ENCODE measurements at places on chromosomes 3 and 15.

DNA sequence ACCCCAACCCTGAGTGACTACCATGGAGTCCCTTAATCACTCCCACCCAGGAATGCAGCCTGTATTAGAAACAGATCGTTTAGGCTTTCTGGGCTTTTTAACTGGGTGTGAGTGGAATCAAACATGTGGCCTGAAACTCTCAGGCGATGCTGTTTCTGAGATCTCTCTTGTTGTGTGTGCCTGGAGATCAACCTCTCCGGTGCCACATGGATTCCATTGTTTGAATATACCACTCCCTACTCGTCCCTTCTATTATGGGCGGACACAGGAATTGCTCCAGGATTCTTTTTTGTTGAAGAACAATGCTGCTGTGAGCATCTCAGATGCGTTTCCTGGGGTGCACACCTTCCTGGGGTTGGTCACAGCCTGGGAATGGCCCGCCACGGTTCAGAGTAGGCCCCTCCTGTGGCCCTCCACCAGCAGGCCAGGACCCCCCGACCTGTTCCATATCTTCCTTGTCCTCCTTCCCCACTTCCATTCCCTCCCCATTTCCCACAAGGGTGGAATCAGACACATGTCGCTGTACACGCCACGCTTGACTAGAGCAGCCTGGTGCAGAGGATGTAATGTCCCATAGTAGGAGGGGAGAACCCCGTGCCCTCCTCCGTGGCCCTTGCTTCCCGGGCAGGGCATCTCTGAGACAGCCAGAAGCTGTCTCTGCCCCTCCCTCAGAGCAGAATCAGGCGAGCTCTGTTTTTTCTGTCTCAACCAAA, 36.4 kb upstream of the PRR23E start:
- no peak for DNase-seq

DNA sequence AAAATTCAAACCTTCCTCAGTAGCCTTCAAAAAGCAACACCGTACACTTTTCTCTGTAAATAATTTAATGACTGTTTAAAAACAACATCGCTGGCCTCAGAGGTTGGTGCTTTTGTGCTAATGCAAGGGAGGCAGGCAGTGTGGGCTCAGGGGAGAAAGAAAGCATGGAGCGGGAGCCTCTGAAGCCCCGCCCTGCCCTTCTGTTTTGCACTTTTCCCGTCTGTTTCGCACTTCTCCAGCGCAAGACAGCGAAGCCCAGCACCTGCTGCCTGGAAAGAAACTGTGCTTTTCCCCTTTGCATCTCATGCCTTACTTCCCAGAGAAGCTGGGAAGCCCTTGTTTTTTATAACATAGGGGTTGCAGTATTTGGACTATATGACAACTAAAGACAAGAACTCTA, 23.1 kb downstream of the TRPM1 start:
- DNase-seq = no peak

GRCh38 chr3:154013736-154014135, 107.5 kb upstream of the ARHGEF26 start:
- DNase-seq = no peak

DNA sequence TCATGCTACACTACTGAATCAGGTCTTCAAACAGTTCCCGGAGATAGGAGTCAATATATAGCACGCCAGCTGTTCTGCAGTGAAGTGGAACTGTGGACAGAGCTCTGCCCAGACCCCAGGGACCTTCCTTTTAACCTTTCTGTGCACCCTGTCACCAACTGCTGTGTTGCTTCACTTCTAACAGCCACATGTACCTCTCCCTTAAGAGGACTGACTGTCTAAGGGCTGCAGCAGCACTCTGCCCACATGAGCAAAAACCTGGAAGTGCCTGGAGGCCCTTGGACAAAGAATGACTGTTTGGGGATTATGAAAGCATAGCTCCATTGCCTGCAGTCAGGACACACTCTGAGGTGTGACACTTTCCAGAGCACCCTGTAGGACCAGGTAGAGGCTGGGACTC, 88.3 kb upstream of the CTNNB1 start:
- DNase-seq = no peak

- DNase-seq = no peak
Measured at GRCh38 chr3:108610651-108611050, 21.1 kb downstream of the DZIP3 start.

DNA sequence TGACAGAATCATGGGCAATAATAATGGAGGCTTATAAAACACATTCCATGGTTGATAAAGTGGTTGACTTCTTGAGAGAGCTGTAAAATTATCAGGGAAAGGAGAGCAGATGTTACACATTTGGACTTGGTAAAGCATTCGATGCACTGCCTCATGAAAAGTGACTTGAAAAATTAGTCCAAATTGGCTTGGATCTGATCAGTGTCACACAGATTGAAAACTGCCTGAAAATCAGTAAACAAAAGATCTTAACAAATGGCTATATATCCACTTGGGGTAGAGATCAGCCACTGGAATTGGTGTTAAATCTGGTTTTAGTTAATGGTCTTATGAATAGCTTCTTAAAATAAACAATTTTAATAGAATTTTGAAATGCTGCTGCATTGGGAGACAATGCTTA, 20.3 kb downstream of the SHOX2 start:
- DNase-seq = no peak

- DNase-seq = no peak
Measured at GRCh38 chr3:39937874-39938273, 128.5 kb downstream of the MYRIP start.

DNA sequence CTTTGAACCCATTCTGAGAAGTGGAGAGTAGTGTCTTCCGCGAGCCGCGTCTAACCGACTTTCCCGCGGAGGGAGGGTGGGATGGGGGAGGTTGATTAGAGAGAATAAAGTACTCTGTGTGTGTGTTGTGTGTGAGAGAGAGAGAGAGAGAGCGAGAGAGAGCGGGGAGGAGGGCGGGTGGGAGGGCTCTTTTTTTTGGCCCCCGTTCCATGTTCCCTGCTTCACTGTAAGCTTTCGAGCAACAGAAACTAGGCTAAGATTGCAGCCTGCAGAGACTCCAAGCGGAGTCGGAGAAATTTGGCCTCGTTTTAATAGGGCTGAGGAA, 1.6 kb upstream of the MEIS2 start:
- DNase-seq = no peak

DNA sequence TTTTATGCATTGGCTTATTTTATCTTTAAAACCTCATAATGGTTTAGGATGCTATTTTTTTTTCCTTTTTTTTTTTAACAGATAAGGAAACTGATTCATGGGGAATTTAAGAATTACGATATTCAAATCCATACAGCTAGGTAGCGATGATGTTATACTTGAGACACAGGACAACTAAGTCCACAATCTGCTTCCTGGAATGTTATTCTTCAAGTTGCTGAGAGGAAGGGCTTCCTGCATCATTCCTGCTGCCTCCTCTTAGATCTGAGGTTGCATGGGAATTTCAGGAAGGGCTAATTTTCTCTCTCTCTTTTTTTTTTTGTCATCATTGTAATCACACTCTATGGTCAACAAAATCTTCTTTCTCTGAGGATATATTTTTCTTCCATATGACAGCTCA, 595.5 kb downstream of the GRM7 start:
- no peak for DNase-seq

DNA sequence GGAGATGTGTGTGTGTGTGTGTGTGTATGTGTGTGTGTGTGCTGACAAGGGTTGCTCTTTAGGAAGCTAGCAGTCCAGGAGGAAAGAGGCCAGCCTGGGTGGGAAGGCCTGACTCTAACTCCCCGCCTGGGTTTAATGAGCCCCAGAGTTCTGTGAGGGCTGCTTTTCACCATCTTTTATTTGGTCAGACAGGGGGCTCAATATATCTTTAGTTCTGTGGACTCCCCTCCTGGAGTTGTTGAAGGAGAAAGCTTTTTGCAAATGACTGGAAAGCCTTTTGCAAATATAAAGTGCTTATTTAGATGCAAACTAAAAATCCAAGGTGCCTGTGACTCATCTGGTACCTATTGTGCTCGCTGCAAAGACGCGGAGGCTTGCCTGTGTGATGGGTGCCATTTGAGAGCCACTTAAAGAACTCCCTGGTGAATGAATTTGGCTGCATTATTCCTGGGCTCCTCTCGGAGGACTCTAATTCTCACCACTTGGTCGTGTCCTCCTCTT, 24.5 kb downstream of the DRD3 start:
- no peak for DNase-seq

GRCh38 chr3:158863247-158863646, 61.4 kb downstream of the MFSD1 start:
- DNase-seq = no peak

GRCh38 chr15:47360305-47360704, 357.0 kb upstream of the SEMA6D start:
- no peak for DNase-seq

- no peak for DNase-seq
Measured at GRCh38 chr3:126133606-126134005, 46.8 kb downstream of the ALDH1L1 start.

- DNase-seq = no peak
Measured at GRCh38 chr15:76172782-76173181, 113.0 kb downstream of the TMEM266 start.

- DNase-seq = no peak
Measured at GRCh38 chr3:178189854-178190253, 346.4 kb upstream of the KCNMB2 start.

DNA sequence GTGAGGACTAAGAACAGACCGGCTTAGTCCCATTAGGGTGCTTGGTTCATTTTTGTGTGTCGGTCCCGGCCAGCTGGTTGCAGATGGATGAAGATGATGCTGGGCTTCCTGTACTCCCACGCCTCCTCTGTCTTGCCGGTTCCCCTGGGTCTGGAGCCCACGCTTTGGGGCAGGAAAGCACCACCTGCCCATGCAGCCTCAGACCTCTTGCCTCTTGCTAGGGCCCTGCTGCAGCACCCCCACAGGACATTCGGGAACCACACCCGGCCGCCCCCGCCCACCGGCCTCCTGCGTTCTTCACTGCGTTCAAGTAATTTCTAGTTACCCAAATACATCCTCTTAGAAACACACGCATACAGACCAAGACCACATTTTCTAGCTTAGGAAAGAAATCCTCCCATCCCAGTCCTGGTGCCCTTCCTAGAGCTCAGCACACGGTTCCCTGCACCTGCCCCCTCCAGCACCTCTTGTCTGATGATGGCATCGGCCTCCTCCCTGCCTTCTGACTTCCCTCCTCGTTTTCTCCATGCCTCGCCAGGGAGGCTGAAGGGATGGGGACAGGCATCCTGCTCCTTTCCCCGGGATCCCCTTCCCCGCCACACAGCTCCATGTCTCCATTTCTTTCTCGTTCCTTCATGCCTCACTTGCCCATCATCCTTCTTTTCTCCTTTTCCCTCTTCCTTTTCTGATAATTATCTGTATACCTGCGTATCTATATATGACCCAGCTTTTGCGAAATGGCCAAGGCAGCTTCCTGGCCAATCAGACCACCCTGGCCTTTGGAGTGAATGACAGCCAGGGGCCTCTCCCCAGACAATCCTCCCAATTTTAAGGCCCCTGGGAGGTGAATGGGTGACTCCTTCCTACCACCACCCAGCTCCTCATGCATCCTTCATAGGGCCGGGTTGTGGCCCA, 30.9 kb downstream of the FAM3D start:
- DNase-seq = no peak

DNA sequence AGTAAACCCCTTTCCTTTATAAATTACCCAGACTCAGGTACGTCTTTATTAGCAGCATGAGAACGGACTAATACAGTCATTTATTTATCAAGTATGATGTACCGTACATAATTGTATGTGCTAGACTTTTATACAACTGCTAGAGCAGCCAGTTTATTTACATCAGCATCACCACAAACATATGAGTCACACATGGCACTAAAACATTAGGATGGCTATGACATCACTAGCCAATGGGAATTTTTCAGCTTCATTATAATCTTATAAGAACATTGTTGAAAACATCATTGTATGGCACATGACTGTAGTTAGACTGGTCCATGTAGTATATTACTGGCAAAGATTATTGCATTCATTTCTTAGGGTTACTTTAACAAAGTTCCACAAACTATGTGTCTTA, 121.7 kb downstream of the ZMAT3 start:
- DNase-seq = no peak

DNA sequence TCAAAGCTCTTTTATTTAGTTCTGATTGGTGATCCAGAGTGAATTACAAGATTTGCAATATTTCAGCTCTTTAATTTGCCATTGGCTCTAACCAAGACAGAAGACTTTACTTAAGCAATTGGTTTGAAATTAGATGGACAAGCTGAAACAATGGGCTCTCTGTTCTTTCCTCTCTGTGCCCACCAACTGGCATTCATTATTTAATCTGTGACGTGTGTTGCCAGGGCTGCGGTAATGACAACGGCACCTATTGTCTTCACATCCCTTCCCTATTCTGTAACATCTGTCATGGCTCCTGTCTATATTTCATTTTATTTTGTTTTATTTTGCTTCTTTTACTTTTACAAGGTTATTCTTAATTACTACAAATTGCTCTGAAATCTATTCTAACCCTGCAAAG, 33.9 kb downstream of the PLD1 start:
- no peak for DNase-seq

GRCh38 chr3:106275592-106275991, 406.8 kb upstream of the CBLB start:
- no peak for DNase-seq

GRCh38 chr3:100558233-100558632, 51.2 kb upstream of the ADGRG7 start:
- DNase-seq = no peak

GRCh38 chr3:34793057-34793456, 846.3 kb upstream of the ARPP21 start:
- DNase-seq = no peak

- DNase-seq = no peak
Measured at GRCh38 chr15:64740311-64741170, 34.8 kb downstream of the RBPMS2 start.

GRCh38 chr3:177934001-177934891, 602.0 kb upstream of the KCNMB2 start:
- no peak for DNase-seq

DNA sequence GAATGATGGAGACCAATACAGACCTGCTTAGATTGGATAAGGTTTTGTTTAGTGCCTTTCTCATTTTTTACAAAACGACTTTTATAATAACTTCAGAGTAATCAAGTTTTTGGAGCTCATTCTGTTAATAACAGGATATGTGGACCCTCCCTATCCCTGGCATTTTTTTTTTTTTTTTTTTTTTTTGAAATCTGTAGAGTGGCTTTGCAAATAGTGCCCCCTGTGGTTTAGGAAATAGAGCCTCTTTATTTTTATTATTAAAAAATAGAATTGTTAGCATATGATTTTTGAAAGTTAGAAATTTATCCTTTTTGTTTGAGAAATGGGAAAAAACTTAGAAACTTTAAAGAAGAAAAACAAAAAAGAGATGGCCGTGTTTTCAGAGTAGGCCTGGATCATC, 11.4 kb downstream of the SKIL start:
- DNase-seq = no peak

DNA sequence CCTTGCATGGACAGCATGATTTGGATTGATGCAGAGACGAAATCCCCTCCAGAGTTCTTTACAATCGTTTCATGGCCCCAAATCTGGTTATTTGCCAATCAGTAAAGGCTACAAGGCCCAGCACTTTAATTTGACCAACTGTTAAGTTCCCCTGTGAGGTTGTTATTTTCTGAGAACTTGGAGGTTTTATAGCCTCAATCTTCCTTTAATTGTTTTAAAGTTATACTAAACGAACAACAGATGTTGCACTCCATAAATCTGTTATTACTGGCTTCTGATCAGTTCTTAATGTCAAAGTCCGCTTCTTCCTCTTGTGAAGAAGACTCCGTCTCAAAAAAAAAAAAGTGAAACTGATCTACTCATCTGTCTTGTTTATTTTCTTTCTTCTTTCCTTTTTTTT, 30.8 kb downstream of the LARP6 start:
- DNase-seq = no peak

All from activated CD8-positive, alpha-beta memory T cell treated with anti-CD3 and anti-CD28 coated beads for 4 hours (primary cell).